ENCODE measurements at places on chromosomes 6 and 20. TPM values are rescaled to one million over a fixed set of nuclear protein-coding genes. Genes with fewer than 3 reads are reported as not detected.

- no peak for DNase-seq
Measured at GRCh38 chr6:122020588-122021264, 378.7 kb upstream of the HSF2 start.

DNA sequence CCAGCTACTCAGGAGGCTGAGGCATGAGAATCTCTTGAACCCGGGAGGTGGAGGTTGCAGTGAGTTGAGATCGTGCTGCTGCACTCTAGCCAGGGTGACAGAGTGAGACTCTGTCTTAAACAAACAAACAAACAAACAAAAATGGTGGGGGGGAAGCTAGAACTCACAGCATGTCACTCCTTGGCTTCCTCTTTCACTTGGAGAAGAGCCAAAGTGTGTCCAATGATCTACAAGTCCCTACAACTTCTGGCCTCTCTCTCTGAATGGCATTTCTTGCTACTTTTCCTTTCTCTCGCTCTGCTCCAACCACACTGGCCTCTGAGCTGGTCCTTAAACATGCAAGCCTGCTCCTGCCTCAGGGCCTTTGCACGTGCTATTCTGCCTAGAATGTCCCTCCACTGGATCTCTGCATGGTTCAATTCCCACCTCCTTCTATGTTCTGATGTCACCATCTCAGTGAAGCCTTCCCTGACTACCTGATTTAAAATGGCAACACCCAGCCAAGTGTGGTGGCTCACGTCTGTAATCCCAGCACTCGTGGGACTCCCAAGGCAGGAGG lies 8.1 kb downstream of the TLDC2 start:
- DNase-seq: no peak

DNA sequence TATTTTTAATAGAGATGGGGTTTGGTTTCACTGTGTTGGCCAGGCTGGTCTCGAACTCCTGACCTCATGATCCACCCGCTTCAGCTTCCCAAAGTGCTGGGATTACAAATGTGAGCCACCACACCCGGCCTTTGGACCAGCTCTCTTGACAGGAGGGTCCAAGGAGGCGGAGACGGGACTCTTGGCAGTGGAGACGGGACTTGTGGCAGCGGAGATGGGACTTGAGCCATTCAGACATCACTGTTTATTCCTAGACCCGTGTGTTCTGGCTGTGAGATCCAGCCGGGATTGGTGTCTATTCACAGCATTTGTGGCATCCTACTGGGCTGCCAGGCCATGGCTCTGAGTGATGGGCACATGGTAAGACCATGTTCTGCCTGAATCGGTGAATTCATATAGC lies 25.6 kb downstream of the PRPF6 start:
- DNase-seq: no peak

DNA sequence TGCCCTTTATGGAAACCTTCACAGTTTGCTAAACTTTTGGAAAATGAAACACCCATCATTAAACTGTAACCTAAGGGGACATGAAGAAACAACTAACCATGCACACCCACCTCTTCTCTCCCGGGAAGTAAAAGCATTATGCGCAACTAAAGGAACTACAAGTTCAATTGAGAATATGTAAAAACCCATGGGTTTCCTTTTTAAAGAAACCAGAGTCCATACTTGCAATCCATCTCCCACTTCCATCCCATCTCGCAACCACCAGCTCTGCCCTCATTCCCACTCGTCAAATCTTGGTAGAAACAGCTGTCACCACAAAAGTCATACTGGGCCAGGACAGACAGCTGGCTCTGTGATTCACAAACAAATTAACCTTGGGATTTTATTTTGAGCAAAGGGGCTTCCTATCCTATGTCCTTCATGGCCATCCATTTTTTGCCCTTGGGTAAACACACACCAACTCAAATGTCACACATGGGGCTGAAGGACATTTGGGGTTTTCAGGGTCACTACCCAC lies 81.5 kb downstream of the HAO1 start:
- DNase-seq: no peak

DNA sequence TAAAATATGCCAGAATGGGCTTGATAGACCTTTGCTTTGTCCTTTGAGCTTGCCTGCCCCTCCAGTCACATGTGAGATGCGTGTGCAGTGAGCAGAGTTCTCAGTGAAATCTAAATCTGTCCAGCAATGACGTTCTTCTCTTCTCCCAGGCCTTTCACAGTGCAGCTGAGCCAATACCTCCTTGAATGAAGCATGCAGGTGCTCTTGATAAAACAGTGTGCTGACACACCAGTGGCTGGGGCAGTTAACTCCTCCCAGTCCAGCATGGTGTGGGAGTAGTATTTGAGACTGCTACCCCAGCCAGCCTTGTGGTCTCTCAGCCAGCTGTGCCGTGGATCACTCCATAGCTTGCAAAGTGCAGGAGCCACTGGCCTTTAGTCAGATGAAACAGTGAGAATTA lies 240.5 kb downstream of the FARS2 start:
- no peak for DNase-seq

DNA sequence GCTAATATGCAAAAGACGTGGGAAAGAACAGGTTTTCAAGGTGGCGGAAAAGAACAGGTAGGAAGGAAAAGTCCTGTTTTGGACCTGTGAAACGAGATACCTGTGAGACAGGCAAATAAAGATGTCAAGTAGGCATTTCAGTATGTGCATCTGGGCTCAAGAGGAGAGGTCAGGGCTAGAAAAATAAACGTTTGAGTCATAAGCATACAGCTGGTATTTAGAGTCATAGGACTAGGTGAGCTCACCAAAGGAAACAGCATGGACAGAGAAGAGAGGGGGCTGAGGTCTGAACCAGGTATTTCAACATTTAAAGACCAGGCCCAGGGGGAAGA lies 14.9 kb downstream of the MTFR2 start:
- no peak for DNase-seq

DNA sequence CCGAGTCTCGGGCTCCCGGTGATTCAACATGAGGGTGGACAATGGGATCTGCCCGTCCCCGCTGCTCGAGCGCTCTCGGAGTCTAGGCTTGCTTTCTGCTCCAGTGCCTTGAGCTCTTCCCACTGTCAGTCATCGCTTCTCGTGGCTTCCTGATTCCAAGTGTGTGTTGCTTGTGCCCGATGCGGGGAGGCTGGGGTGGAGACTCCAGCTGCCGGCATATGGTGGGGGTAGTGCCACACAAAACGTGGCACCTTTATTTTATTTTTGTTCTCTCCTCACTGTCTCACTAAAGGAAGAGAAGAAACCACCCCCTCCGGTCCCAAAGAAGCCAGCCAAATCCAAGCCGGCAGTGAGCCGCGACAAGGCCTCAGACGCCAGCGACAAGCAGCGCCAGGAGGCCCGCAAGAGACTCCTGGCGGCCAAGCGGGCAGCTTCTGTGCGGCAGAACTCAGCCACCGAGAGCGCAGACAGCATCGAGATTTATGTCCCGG lies 14.8 kb upstream of the MYL9 start:
- no peak for DNase-seq

DNA sequence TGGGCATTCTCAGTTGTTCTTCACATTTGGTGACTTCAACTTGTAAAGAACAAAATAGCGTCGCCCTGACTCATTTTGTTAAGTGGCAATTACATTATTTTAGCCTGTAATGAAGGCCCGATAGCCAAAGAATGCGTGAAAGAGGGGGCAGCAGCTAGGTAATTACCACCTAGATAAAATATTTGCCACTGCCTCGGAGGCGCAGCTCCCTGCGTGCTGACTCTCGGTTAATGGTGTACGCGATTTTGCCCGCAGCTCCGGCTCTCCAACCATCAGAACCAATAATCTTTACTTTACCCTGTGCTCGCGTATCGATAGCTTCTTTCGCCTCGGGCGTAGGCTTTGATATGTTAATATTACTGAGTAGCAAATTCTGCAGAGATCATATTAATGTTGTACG lies 8.7 kb downstream of the TFAP2D start:
- DNase-seq: no peak

- DNase-seq: no peak
Measured at GRCh38 chr6:72974276-72974675, 251.0 kb downstream of the KHDC1L start.

- no peak for DNase-seq
Measured at GRCh38 chr6:21953831-21954801, 342.7 kb downstream of the PRL start.

DNA sequence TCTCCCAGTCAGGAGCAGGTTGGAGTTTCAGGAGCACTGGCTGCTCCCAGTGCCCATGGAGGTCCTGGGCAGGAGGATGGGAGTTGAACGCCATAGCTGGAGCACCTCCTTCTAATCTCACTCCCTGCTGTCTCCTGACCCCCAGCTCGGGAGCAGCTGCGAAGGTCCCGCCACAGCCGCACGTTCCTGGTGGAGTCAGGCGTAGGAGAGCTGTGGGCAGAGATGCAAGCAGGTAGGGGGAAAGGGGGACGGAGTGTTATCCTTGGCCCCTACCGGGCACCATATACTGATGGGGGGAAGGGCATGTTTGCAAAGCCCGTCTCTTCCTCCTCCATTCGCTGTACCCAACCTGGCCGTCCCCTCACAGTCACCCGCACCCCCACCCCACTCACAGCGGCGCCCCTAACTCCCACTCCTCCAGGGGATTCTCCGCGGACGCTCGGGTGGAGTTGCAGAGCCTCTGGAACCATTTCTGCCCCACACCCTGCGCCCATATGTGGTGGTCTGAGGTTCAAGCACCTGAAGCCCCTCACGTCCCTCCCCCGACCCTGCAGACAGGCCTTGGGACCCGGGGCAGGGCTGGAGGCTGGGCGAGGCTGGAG lies 16.7 kb downstream of the HSPA12B start:
- DNase-seq: no peak

- DNase-seq: no peak
Measured at GRCh38 chr20:54596651-54597050, 121.3 kb downstream of the DOK5 start.

- DNase-seq: no peak
Measured at GRCh38 chr6:117396228-117396627, 29.5 kb downstream of the ROS1 start.

DNA sequence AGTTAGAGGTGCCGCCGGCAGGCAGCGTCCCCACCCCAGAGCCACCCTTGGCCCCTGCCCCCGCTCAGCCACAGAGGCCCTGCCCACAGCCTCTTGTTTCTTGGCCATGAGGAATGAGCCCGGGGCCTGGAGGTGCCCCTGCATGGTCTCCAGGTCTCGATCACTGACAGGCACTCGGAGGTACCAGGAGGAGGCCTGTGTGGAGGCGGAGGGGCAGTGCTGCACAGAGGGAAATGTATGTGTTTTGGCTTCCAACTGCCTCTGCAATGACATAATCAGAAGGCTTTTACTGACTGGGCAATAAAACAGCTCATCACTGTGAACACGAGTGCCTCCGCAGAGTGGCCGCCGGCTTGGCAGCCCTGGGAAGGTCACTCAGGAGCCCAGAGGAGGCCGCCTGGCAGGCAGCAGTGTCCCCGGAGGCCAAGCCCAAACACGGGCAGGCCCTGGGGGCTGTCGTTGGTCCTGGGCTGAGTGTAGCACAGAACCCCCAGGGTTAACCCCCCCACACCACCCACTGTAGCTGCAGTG lies 61.1 kb upstream of the GATA5 start:
- DNase-seq: no peak

DNA sequence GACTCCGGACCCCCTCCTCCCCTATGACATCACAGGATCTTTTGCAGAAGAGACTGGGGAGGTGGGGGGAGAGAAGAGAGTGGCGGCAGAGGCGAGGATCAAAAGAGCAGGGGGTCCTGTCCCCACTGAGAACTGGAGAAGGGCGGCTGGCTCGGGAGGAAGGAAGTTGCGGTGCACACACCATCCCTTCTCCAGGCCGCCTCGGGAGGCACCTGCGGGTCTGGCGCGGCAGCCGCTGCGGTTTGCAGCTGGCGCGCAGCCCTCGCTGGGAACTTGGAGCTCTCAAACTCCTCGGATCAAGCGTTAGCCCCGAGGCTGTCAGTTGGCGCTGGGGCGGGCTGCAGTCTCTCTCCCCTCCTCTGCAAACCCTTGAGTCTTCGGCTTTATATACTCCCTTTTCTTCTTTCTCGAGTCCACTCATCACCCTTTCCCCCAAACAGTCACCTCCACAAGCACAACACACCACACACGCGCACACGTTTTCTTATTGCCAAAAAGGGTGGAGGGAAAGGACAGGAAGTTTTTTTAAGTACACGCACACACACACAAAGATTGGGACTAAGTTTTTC lies 180.7 kb downstream of the TBXT start:
- no peak for DNase-seq

DNA sequence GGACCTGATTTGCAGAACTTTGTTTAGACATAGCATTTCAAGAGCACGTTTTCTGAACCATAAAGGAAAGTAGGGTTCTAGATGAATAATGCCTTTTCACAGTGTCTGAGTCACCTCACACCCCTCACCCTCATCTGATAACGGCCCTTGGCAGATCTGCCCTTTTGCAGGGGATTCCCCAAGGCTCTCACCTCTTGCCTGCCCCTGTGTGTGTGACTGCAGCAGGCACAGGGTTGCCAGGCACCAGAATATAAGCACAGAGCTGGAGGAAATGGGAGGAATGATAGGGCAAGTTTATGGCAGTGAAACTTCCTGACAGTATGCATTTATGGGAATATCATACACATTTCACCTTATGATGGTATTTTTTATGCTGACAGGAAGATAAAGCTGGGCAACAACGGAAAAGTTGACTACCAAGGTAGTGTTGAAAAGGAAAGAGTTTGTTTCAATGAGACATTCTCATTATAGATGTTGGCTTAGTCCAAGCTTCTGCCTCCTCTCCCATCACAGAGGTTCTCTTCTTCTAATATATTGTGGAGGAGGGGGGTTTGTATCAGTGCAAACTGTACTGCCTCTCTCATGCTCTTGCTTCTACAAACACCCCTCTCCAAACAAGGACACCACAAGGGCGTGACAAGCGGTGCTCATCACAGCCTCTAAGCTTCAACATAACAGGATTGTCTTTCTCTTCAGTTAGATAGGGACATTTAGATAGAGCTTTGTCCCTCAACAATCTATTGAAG lies 101.5 kb upstream of the BACH2 start:
- DNase-seq: peak; percentile 89

SLC17A3 gene
- 2.5 TPM for total RNA-seq

KIF25 gene
- total RNA-seq: not detected

SERPINB1 gene
- 203 TPM for total RNA-seq

LHFPL5 gene
- total RNA-seq: not detected

ALDH5A1 gene
- total RNA-seq: 14.7 TPM

SAMD5 gene
- total RNA-seq: not detected

LZTS3 gene
- total RNA-seq: 3.5 TPM

OR2B6 gene
- 0.43 TPM for total RNA-seq

Data from activated T-cell treated with anti-CD3 and anti-CD28 coated beads, Interleukin-2, amount 50 U/mL, for 72 hours (primary cell).